ENCODE measurements at places on chromosomes 4 and X. TPM values are rescaled to one million over a fixed set of nuclear protein-coding genes. Genes with fewer than 3 reads are reported as not detected.

NMU gene
- total RNA-seq = 1.7 TPM

GUCY1A1 gene
- total RNA-seq = 109 TPM

PRKG2 gene
- total RNA-seq = 9.6 TPM

PNMA6A gene
- total RNA-seq = 13.5 TPM

MYL5 gene
- total RNA-seq = 6.4 TPM

GRPEL1 gene
- total RNA-seq = 12.3 TPM

SMIM10L2A gene
- 9.1 TPM for total RNA-seq

SAGE1 gene
- total RNA-seq = not detected

PRKX gene
- total RNA-seq = 16.5 TPM

TASL gene
- total RNA-seq = 0.49 TPM

ATP2B3 gene
- 7.1 TPM for total RNA-seq

TLR3 gene
- 0.74 TPM for total RNA-seq

MAGEA3 gene
- total RNA-seq = not detected
